ENCODE measurements at places on chromosomes 6 and 20.
A peak's percentile ranks its signal among the peaks of the same experiment; 100 is the strongest.

- DNase-seq = no peak
Measured at GRCh38 chr6:132719736-132720448, 6.0 kb upstream of the VNN1 start.

GRCh38 chr6:54204921-54205591, 93.8 kb downstream of the MLIP start:
- no peak for DNase-seq

DNA sequence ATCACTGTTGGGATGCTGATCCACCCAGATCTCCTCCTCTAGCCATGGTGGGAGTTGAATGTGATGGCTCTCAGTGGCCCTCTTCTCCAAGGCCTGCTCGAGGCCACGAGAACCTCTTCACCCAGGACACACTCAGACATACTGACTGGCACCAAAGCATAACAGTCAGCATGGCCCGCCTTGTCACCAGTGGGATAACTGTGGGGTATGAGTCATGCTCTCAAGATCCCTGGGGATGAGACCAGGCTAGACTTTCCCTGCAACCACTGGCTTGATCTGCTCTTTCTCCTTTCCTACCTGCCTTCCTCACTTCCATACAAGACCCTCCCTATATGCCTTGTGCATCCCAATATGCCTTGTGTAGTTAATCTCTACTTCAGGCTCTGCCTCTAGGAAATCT, 66.8 kb downstream of the RIN2 start:
- no peak for DNase-seq

DNA sequence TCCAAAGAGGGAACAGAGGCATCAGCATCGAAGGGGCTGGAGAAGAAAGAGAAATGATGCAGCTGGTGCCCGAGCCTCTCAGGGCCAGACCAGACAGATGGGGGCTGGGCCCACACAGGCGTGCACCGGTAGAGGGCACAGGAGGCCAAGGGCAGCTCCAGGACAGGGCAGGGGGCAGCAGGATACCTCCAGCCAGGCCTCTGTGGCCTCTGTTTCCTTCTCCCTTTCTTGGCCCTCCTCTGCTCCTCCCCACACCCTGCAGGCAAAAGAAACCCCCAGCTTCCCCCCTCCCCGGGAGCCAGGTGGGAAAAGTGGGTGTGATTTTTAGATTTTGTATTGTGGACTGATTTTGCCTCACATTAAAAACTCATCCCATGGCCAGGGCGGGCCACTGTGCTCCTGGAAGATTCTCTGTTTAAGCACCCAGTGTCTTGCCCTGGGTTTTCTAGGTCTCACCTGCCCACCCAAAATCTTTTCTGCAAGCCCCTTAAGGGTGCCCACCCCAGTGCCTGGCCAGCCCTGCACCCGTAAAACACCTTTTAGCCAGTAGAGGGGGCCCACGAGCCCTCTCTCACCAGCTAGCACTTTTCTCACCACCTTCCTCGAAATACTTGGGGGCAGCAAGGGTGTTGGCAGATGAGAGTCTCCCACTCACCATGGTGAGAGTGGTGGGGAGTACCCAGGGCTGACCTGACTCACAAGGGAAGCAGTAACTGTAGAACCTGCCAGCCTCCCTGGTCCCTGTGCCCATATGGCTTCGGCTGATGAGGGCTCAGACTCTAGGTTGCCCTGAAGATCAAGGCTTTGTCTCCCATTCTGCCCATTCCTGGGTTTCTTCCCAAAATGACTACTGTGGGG, 35.7 kb upstream of the ID1 start:
- DNase-seq = peak; percentile 64

DNA sequence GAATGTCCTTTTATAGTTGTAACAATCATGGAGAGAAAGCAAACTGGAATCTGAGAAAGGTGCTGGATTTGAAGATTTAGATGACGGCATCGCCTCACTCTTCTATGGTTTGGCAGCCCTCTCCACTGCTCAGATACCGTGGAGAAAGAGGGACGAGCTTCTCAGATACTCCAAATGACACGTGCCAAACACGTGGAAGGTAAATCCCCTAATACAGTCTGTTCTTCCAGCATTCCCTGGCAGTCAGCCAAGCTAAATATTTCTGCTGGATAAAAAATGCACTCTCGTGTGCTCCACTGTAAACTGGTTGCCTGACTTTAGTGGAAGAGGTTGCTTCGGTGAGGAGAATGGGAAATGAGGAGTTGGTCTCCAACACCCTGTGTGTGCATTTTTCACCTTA, 16.7 kb upstream of the PRDM1 start:
- no peak for DNase-seq

DNA sequence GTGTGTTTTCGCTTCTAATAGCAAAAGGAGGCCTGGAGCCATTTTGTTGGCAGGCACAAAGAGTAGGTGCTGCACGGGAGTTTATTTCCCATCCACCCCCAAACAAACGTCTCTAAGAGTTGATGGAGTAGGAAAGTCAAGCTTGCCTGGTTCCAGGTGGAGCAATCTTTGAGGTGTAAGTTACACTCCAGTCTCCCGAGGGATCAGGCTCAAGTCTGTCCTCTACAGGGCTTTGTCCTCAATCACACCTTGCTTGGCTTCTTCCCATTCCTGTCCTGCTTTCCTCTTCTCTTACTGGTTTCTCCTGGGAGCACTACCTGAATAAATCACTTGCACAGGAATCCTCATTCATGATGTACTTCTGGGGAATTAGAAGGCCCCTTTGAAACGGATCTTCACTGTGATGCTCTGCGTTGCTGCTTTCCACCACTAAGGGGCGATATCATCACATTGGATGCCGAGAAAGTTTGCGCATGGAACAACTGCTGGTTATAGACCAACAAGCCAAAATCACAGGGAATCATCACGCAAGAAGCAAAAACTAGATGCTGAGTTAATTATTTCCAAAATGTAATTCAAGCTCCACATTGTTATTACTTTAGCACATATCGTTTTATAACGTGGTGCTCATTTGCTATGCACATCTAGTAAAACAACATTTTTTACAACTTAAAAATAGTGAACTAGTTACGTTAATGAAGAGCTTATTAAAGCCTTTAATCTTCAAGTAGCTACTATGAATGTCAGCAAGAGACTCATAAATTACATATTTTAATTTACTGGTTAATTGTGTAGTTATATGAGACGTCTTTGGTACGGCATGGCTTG, 156.8 kb downstream of the DNAH8 start:
- DNase-seq = peak; percentile 67

DNA sequence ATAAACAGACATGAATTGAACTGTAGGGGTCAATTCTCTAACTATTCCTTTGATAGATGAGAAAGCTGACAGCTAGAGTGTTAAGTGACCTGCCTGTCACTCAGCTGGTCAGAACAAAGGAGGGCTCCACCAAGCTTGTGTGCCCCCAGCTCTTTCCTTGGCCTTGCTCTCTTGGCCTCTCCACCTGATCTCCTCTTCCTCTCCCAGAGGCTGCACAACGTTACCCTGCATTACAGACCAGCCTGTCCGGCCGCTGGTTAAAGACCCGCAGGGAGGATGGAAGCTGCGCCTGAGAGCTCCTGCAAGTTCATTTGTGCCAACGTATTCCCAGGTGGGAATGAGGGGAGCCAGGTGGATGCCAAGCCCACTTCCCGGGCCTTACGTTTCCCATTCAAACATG, 22.5 kb downstream of the AGPAT4 start:
- DNase-seq = no peak

DNA sequence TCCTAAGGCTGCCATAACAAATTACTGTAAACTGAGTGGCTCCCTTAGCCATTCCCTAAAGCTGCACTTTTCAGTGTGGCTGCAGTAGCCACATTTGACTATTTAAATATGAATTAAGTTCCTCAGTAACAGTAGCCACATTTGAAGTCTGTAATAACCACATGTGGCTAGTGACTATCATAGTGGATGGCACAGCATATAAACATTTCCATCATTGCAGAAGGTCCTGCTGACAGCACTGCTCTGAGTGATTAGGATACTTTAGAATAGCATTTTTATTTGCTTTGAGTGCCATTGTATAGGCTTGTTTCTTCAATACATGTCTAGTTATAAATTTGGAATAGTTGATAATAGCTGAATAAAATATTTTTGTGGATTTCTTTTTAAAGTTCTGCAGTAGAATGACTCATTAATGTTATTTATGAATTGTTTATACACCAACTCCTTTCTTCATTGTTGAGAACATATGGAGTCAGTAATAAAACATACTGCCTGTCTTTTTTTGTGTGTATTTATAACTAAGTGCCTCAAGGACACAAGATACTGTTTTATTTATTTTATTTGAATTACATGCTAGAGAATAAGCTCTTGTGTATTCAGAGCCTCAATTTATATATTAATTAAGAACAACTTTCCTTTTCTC, 217.2 kb downstream of the CDKAL1 start:
- no peak for DNase-seq

DNA sequence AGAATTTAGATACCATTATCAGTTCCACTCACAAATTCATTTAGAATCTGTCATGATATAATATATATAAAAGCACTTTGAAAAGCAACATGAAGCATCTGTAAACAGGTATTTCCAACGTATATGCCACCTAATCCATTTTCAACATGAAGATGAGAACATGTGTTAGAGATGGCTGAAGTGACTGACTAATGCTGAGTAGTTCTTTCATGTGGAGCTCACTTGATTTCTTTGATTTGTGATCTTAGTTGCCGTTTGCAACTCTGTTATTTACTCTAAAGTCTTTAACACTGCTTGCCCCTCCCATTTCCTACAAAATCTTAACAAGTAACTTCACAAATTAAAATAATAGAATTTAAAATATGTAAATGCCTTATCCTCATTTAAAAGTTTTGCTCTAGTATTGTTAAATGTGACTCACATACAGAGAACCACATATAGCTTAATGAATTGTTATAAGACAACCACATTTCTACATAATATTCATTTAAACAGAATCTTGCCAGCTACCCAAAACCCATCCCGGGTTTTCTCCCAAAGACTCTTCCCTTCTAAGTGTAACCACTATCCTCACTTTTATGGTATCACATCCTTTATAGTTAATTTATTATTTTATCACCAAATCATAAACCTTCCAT, 78.3 kb downstream of the ME1 start:
- no peak for DNase-seq

- no peak for DNase-seq
Measured at GRCh38 chr6:122432816-122433215, 33.4 kb downstream of the HSF2 start.
